ENCODE measurements at places on chromosomes 12 and 14.

- DNase-seq = no peak
Observed at GRCh38 chr12:131152587-131152986, 198.9 kb downstream of the ADGRD1 start.

DNA sequence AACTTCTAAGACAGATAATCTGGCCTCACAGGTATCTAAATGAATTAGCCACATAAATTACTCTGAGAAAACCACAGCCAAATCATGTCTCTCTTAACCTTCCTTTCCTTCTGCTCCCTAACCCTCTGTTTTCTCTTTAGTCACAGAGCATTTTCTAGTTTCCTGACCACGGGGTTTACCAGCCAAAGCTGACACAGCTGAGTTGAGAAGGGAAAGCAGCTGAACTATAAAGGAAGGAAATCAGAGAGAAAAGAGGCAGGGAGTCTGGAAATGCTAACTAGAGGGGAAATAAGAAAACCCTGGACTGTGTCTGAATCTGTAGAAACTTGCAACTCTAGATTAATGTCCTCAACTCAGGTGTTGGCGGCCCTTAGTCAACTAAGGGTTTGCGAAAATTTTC lies 24.4 kb downstream of the ANKS1B start:
- DNase-seq = no peak

DNA sequence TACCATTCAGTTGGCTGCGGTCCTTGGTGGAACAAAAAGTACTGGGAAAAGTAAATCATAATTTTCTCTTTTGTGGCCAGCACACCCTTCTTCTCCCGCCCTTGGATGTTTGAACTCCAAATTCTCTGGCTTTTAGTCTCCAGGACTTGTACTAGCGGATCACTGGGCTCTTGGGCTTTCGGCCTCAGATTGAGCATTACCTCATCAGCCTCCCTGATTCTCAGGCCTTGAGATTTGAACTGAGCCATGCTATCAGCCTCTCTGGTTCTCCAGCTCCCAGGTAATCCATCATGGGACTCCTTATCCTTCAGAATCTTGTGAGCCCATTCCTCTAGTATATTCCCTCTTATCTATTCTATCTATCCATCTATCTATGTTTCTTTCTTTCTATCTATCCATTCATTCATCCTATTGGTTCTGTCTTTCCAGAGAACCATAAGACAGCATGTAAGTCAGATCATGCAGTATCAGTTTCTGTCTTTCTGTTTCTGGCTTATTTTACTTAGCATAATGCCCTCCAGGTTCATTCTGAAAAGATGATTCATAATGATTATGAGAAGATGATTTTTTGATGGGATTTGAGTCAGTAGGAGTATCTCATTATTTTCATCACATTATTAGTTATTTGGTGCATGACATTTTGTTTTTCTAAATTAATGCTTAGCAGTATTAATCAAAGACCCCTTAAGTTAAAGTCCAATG lies 814.9 kb downstream of the LRFN5 start:
- no peak for DNase-seq

GRCh38 chr14:91358654-91359220 lies 58.9 kb downstream of the CCDC88C start:
- no peak for DNase-seq

DNA sequence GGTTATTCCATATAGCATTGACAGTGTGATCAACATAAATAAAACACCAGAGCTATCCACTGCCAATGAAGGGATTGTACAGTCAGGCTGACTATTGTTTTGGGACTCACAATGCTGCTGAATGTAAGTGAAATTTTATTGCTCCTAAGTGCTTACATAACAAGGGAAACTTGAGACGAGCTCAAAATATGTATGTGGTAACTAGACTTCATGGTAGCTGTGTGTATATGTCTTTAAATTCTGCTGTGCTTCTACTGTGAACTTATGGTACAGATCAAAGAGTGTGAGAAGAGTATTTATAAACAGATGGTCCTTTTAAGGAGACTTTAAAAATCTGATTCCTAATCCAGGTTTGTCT lies 6.9 kb downstream of the FLRT2 start:
- no peak for DNase-seq

DNA sequence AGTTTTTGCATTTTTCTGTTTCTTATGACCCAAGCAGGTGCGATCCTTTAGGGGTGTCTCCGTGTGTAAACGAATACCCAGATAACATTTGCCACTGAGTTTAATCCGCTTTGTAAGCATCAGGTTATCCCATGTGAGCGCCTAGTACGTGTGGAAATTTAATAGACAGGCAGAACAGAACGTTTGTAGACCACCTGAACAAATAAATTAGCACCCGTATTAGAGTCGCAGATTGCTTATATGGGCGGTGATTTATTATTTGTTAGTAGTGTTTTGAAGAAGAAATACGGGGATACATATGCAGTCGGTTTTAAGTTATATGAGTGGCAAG lies 325 bp downstream of the C12orf60 start:
- no peak for DNase-seq

Measured in cerebellar nuclear complex (tissue), 1 donor.